Right ventricle myocardium inferior (tissue), 1 donor: ENCODE measurements at places on chromosomes 13 and 19. TPM values are rescaled to one million over a fixed set of nuclear protein-coding genes. Genes with fewer than 3 reads are reported as not detected.

DNA sequence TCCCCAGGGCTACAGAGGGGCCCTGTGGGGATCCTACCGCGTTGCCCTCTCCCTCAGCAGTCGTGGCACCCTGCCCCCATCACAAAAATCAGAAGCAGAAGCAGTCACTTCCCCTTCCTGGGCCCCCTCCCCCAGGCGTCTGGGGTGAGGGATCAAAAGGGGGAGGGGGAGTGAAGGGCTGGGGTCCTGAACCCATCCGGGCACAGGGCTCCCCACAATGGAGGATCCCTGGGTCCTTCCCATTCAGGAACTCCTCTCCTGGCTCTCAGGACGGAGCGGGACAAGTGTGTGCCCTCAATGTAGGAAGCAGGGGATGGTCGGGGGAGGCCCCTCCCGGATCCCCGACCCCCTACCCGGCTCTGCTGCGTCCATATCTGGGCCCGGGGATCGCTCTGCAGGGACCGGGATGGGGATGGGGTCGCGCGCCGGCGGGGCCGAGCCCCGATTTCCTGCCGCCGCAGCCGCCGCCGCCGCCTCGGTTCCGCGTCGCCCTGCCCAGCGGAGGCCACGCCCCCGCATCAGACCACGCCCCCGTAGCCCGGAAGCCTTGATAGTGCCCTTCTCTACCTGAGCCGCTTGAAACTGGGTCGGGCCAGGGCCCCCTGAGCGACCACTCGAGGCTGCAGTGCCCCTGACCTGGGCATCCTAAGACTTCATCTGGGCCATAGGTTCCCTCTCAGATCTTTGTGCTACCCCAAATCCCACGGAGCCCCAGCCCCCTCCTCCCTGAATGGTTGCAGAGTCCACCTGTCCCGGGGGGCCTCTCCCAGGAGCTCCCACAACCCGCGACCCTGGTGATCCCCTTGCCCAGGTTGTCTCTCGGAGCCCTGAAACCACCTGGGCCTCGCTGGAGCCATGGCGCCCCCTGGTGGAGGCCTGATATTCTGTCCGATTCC, at the start of gene GMIP:
GMIP (minus strand) TSS at position 500 of the 896 bp plus-strand sequence; CDS start at position 372, 128 bp downstream.
- peak; percentile 93 for DNase-seq

- peak; percentile 73 for DNase-seq
Measured at GRCh38 chr19:3374369-3375112, 8.2 kb downstream of the NFIC start.

- DNase-seq: peak; percentile 70
Measured at GRCh38 chr19:10805065-10805757, 30.8 kb downstream of the TMED1 start.

Gene ADGRE3
- 0.11 TPM for total RNA-seq

Gene SCGB2B2
- 0.19 TPM for total RNA-seq
